Cortex of kidney (tissue), 1 donor: ENCODE measurements at places on chromosomes 4 and X.

DNA sequence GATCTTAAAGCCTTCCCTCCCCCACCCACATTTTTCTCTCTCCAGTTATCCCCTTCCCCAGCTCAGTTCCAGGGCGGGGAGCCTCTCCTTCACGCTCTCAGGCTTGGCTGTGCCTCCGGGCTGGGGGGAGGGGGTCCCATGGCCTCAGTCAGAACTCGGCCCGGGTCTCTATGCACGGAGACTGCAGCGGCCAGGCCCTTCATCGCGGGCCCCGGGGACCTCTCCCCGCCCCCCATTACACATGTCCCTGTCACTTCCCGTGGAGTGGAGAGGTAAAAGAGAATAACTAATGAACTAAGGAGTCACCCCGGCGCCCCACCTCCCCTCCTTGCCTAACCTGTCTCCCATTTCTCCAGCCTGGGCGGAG is 838 bp upstream of the PRICKLE3 start:
- no peak for DNase-seq

DNA sequence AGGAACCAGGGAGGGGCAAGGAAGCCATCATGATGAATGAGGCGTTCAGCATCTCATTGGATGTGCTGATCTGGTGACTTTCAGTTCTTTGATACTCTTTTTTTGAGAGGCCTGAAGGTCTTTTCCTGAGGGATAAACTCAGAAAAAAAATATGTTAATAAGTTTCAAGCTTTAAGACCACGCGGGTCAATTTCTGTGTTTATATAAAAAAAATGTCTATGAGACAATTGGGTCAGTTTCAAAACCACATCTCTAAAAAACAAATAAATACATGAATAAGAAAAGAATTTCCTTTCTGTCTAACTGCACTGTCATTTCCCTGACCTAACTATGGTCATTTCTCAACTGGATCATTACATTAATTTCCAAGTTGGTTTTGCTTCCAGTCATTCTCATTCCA is 62.6 kb downstream of the TRIML1 start:
- DNase-seq, result no peak

GRCh38 chrX:109873574-109873973 is 129.3 kb upstream of the TMEM164 start:
- no peak for DNase-seq

- DNase-seq, result no peak
These were observed 82.9 kb downstream of the CLCN4 start for GRCh38 chrX:10239611-10240064.
